Sigmoid colon (tissue), 7 donors: ENCODE measurements at places on chromosomes 1 and 21. TPM values are rescaled to one million over a fixed set of nuclear protein-coding genes. Genes with fewer than 3 reads are reported as not detected.
A peak's percentile ranks its signal among the peaks of the same experiment; 100 is the strongest.

DNA sequence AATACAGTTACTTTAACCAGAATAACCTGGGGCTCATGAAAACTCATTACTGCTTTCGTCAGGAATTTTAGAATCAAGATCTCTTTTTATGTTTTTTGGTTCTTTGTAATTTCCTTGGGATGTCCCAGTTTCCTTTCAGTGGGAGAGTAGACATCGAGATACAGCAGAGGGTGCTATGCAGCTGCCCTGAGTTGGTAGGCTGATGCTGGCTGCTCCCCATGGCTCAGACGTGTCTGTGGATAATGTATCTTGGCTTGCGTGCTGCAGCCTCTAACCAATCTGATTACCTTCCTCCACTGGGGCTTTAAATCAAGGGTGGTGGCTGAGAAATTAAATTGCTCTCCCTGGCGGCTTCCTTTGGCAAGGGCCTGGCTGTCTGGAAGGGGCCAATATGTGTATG, 253.7 kb downstream of the CACNA1E start:
- no peak for DNase-seq
- no peaks in the 10 kb centered on the region for H3K4me1 ChIP-seq
- no peaks in the 10 kb centered on the region for H3K27me3 ChIP-seq
- no peaks in the 10 kb centered on the region for H3K36me3 ChIP-seq
- no peak overlapping the region for H3K4me3 ChIP-seq
- H3K27ac ChIP-seq = no peak overlapping the region

- no peak overlapping the region for H3K4me3 ChIP-seq
- H3K27me3 ChIP-seq = no peaks in the 10 kb centered on the region
Observed at GRCh38 chr1:244992833-244993232, 128.5 kb upstream of the HNRNPU start.

DNA sequence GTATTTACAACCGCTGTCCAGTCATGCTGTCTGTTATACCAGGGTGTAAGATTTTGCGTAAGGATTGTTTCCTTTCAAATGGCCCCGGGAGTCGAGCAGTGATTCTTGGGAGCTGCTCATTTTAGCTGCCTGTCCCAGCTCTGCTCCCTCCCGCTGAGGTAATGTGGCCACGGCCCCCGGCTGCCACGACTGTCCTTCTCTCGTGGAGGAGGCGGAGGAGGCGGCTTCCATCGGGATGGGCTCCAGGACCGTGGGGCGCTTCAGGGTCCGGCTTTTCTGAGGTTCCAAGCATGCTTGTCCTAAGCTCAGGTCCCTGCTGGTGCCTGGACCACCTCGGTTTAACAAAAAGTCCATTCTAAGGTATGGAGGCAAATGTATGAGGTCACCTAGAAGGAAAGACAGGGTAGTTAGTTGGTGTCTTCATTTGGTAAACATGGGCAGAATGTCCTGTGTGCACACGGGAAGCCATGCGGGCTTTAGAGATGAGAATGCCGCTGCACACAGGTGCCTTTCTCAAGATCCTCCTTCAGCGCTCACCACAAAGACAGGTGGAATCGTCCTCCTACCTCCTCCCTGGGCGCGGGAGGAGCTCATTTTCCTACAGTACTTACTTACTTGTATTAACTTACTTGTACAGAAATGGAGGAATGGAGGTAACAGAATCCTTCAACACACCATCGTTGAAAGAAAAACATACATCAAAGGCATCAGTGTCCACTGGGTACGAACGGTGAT, 145.9 kb downstream of the PCP4 start:
- no peak overlapping the region for H3K4me3 ChIP-seq
- peaks cover 7% of the 10 kb centered on the region for H3K4me1 ChIP-seq
- no peak for DNase-seq
- H3K27ac ChIP-seq = no peak overlapping the region

DNA sequence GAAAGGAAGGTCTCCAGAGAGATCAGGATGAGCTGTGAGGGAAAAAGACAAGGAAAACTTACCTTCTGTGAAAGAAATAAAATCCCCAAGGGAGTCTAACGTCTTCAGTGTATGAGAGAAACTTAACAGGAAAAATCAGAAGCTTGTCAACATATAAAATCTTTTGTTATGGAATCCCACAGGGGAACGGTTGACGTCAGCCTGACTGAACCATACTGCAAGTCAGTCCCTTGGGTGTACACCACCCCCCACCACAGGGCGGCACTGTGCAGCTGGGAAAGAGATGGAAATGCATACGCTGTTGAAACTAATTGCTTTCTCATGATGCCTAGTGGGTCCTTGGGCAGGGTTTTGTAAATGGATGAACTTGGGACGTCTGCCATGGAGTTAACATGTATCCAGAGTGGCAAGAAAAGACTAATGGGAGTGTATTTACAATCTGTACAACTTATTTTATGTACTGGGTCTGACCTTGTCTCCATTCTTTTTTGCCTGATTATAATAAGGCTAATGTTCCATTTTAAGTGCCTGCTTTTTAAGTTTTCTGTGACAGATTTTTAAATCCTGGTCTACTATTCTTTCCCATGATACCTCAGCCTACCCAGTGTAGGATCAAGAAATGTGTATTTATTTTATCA, 22.7 kb downstream of the UTP25 start:
- no peak overlapping the region for H3K27ac ChIP-seq
- no peak overlapping the region for H3K4me3 ChIP-seq
- H3K4me1 ChIP-seq = no peaks in the 10 kb centered on the region
- peaks cover 87% of the 10 kb centered on the region for H3K36me3 ChIP-seq

- no peaks in the 10 kb centered on the region for H3K27me3 ChIP-seq
- no peaks in the 10 kb centered on the region for H3K4me1 ChIP-seq
- peaks cover under 1% of the 10 kb centered on the region for H3K36me3 ChIP-seq
- H3K27ac ChIP-seq = peak within 1 kb of the TSS; percentile 84
Observed at GRCh38 chr1:89125913-89126580, at the start of gene GBP2. Gene GBP2 (minus strand): TSS chr1:89126114. CDS start chr1:89121966, 4,148 bp downstream.

DNA sequence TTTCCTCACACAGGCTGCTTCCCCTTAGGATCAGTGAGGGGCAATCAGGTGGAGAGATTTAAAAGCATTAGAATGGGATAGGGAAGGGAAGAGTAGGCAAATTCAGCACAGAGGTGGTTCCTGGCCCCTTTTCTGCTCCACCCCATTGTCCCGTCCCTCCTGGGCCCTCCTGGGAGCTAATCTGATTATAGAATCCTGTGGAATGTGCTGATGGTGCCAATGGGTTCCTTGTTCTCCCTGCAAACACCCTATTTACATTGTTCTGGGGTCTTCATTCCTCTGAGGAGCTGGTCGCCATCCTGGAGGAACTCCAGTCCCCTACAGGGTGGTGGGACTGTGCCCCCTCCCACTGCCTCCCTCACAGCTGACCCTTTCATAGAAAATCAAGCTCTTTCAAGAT, 34.4 kb upstream of the LRP8 start:
- DNase-seq = no peak
- H3K27me3 ChIP-seq = no peaks in the 10 kb centered on the region
- no peak overlapping the region for H3K4me3 ChIP-seq
- H3K27ac ChIP-seq = no peak overlapping the region
- no peaks in the 10 kb centered on the region for H3K4me1 ChIP-seq

DNA sequence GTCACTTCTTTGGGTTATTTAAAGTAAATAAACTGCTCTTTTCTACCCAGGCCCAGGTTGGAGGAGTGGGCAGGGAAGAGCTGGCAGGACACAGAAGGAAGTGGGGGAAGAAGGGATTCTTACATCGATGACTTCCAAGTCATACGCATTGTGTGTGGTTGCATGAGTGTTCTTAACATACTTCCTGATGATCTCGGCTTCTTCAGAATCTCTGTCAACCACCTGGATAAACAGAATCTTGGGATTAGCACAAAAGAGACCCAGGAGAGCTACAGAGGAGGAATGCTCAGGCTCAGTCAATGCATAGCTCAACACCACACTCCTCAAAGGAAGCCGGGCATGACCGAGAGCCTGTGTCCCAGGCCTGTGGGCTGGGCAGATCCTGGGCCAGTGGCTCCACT, 42.1 kb downstream of the PARP1 start:
- no peak overlapping the region for H3K27ac ChIP-seq
- H3K4me3 ChIP-seq = no peak overlapping the region

Gene GBP2
- total RNA-seq = 150 TPM

Gene FRRS1
- 5.6 TPM for total RNA-seq

Gene CD1D
- 1.1 TPM for total RNA-seq

Gene SUSD4
- total RNA-seq = 0.81 TPM

Gene GNG4
- 1.8 TPM for total RNA-seq

Gene PPM1J
- total RNA-seq = 1.4 TPM

Gene OR2T33
- total RNA-seq = not detected

Gene AKR7A3
- total RNA-seq = 1.9 TPM
